ENCODE measurements at places on chromosomes 2 and 18.

GRCh38 chr2:205119136-205119535 is 563.2 kb upstream of the NRP2 start:
- no peak for DNase-seq

DNA sequence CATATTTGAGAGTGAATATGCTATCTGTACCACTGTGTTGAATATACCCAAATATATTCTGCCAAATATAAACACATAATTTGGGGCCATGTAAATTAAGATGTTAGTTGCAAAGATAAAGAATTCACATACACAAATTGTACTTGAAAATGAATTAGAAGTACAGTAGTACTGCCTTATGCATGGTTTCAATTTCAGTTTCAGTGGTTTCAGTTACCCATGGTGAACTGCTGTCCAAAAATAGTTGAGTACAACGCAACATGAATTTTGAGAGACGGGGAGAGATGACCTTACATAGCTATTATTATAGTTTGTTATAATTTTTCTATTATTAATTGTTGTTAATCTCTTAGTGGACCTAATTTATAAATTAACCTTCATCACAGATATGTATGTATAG is 1313.0 kb upstream of the FAM98A start:
- no peak for DNase-seq

GRCh38 chr2:166091439-166091838 is 36.4 kb downstream of the SCN1A start:
- DNase-seq: no peak

- DNase-seq: no peak
Observed at GRCh38 chr18:76979111-76979751, 153.4 kb downstream of the MBP start.

- no peak for DNase-seq
Observed at GRCh38 chr2:46776687-46777327, 138.8 kb downstream of the MCFD2 start.

- no peak for DNase-seq
Observed at GRCh38 chr2:28362991-28363521, 29.6 kb upstream of the FOSL2 start.

- no peak for DNase-seq
Observed at GRCh38 chr2:129709001-129709955, 270.2 kb upstream of the RAB6C start.

DNA sequence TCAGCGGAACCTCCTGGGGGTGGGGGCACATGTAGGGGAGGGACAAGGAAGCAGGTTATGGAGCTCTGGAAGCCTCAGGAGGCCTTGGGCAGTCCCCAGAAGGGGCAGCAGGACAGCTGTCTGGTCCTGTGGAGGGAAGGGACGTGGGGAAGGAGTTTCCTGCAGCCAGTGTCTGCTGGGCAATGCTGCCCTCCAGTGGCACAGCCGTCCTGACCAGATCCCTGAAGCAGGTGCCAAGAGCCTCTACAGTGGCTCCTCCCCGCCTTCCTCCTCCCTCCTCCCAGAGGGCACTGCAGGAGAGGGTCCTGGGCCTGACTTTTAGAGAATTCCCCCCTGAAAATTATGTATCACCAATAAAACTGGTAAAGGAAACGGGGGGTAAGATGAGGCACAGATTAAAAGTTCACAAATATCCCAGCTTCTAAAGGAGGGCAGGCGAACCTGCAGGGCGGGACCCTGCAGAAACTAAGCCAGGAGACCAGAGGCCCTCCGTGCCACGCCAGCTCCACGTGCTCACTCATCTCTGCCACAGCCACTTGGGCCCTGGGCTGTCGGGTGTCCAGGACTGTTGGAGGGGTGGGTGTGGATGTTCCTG is 258.5 kb downstream of the TWIST2 start:
- DNase-seq: no peak

- no peak for DNase-seq
Observed at GRCh38 chr18:71398531-71398930, 1109.7 kb downstream of the SOCS6 start.

DNA sequence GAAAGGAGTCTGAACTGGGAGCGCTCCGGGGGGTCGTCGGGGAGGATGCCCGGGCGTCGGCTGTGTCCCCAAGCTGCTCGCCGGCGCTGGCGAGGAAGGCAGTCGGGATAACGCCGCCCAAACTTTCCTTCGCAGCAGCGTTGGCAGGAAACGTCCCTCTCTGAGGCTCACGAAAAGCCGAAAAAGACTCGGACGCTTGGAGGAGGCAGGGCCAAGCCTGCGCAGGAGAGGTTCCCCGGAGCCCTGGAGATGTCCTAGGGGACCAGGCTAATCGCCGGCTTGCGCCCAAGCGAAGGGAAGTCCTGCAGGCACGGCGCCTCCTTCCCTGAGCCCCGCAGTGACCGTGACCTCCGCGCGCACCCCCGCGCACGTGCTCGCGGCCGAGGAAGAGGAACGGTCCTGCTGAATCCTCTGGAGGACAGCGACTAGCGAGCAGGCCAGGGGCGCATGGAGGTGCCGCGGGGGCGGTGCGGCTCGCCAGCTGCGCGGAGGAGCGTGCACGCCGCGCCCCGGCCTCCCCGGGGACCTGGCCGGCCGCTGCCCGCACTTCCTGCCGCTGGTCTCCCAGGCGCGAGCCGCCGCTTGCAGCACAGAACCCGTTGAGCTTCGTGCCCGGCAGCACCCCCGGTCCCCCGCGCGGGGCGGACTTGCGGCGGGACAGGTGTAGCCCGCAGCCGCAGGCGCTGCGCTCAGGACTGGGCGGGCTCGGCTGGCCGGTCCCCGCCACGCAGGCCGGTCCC is at the start of gene SH3RF3:
SH3RF3 (plus strand) TSS at position 590 of the 740 bp plus-strand sequence.
- no peak for DNase-seq

GRCh38 chr2:56239030-56239429 is 55.2 kb downstream of the CCDC85A start:
- no peak for DNase-seq

GRCh38 chr2:16114836-16115235 is 174.5 kb downstream of the MYCN start:
- no peak for DNase-seq

DNA sequence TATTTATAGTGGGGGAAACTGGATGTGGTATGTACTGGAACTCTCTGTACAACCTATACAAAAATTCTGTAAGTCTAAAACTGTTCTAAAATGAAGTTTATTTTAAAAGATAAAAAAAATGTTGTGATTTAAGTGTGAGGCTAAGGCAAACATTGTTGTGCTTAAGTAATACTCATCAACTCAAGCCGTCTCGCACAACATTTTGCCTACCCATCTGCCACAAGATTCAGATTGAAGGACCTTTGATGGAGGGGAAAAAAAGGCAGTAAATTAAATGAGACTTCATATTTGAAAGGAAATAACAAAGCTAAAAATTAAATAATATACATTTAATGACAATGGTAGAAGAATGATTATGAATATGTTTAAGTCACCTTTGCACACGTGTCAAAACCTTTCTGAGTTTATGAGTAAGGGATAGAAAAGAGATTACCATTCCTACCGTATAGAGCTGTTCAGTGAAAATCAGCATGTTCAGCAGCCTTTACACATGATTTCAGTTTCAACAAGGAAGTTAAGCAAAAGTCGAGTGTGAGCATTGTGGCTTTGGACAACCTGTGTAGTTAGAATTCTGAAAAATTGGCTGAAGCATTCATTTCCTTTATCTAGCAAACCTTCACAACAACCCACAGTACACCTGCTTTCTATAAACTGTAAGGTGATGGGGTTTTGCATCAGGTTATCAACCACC is 499.3 kb downstream of the IRS1 start:
- DNase-seq: no peak

DNA sequence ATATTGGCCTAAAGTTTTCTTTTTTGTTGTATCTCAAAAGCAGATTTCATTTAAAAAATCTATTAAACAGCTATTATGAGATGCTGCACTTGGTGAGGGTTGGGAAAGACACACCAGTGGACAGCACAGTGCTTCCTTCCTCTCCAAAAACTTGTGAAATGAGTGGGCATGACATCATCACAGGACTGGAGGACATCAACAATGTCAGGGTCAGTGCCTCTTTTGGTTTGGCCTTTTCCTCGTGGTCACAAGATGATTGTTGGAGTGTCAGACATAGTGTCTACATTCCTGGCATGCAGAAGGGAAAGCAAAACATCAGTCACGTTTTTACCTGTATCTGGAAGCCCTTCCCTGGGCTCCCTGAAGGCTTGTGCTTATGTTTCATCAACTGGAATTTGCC is 49.6 kb downstream of the IL1R2 start:
- DNase-seq: no peak

DNA sequence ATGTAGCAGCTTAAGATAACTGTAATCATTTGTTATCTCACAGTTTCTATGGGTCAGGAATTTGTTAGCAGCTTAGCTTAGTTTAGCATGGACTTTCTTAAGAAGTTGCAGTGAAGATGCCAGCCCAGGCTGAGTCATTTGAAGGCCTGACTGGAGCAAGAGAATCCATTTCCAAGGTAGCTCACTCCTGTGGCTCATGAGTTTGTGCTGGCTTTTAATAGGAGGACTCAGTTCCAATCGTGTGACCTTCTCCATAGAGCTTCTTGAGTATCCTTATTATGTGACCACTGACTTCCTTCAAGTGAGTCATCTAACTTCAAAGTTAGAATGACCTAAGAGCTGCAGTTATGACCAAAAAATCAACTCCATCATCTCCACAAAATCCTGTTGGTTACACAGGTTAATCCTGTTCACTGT is 1.4 kb downstream of the GPATCH11 start:
- DNase-seq: no peak

GRCh38 chr18:59423259-59423658 is 64.2 kb upstream of the LMAN1 start:
- no peak for DNase-seq

DNA sequence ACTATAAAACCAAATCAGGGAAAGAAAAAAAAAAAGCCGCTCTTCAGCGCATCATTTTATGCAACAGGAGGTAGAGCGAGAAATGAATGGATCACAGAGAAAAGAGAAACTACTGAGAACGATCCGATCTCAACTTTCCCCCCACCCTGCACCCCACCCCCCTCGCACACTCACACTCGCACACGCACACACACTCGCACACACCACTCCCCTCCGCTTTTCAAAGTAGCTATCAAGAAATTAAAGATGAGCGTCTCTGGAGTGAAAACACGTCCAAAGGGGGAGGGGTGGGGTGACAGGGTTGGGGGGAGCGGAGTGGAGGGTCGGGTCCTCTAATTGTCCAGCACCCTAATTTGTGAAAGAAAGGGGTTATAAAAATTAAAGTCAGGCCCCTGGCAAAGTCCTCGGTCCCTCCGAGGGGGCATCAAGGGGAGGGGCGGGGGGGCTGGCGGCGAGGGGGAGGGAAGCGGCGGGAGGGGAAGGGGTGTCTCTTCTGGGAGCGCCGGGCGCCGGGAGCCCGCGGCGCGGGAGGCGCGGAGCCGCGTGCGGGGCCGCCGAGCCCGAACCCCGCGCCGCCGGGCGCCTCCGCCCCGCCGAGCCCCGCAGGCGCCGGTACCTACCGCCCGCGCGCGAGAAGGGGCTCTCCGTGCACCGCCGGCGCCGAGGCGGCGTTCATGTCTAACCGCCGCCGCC is 428 bp downstream of the TCF4 start:
- DNase-seq: no peak

GRCh38 chr2:225429717-225430116 is 30.2 kb downstream of the NYAP2 start:
- no peak for DNase-seq

- DNase-seq: no peak
Observed at GRCh38 chr18:10286580-10287150, 167.8 kb upstream of the APCDD1 start.

Data from activated T-helper 1 cell treated with anti-CD3 and anti-CD28 coated beads, Interleukin-2, amount 50 U/mL, for 16 hours (primary cell).